ENCODE measurements at places on chromosomes 7 and 10. TPM values are rescaled to one million over a fixed set of nuclear protein-coding genes. Genes with fewer than 3 reads are reported as not detected.

DNA sequence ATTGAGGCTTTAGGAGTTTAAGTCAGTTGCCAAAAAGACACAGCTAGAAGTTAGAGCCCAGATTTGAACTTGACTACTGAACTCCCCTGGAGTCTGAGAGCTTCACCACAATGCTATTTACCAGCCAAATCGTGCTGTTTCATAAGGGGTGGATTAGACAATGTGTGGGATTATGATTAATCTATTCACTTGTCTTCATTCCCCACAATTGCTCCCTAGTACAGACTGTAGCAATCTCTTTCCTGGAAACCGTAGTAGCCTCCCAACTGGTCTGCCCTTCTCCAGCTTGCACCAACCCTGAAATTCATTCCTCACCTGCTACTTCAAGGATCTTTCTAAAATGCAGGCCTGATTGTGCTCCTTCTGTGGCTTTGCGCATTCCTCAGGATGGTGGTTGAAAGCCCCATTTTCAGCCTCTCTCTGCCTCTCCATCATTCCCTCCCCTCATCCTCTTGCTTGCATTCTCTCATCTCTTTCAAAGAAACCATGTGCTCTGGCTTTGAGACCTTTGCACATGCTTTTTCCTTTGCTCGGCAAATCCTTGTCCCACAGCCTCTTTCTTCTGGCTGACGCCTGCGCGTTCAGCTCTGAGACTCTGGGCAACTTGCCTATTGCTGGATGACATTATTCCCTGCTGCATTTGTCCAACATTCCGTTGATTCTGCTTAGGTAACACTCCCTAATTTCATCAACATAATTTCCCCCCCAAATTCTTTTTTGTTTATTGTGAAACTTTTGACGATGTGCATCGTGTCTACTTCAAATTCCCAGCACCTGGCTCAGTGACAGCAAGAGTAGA, 145.1 kb downstream of the ADRA2A start:
- no peak for DNase-seq

GRCh38 chr7:71871446-71871845, 540.7 kb downstream of the CALN1 start:
- no peak for DNase-seq

FAM24B gene
- 4.3 TPM for total RNA-seq

DNA sequence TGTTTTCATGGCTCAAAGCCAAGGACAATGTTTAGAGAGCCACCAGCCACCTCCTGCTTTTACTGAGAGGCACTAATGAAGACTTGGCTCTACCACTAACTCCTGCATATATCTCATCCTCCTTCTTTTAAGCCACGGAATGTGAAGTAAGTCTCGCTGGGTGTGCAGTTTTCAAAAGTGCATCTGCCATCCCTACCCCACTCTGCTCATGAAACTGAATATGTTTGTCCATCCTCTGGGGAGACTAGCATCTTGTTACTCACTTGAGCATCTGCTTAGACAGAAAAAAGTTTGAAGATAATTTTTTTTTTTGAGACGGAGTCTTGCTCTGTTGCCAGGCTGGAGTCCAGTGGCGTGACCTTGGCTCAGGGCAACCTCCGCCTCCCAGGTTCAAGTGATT, 40.8 kb downstream of the EPDR1 start:
- DNase-seq, result no peak

DNA sequence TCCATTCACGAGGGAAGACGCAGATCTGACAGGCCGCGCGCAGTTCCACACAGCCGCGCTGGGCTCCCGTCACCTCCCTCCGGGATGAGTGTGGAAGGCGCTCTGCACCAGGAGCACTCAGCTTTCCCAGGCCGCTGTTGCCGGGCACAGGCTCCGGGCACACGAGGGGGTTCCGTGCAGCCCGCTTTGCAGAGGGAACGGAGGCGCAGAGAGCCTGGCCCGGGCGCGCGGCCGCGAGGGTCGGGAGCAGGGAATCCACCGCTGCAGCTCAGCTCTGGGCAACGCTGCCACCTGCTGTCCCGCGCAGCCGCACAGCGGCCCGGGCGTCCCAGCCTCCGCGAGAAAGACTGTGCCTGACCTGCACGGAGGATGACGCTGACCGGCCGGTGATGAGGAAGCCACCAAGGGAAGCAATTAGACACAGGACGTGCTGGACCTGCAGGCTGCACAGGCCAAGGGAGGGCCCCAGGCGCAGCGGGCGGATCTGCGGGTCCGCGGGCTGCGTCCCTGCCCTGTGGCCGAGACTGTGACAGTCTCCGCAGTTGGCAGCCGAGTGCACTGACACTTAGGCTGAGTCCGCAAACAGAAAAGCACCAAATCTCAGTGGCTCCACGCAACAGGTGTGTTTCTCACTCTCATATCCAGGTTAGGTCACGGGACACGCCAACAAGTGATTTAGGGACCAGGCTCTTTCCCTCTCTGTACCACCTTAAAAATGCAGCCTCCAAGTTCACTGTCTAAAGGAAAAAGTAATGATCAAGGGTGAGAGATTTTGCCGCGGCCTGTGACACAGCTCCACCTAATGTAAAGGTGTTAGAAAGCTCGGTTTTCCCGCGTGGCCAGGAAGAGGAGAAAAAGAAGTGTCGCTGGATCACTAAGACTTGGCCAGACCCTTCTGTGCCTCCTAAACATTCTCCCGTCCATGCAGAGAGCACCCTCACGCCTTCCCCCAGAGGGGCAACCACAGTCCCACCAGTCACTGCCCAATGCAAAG, 94.5 kb downstream of the SEC61G start:
- peak; percentile 27 for DNase-seq

GRCh38 chr10:106636766-106637491, 527.6 kb downstream of the SORCS1 start:
- DNase-seq, result no peak

GRCh38 chr10:8402576-8402975, 348.1 kb downstream of the GATA3 start:
- peak; percentile 14 for DNase-seq

- DNase-seq, result no peak
Measured at GRCh38 chr7:95213809-95214492, 110.4 kb downstream of the PON1 start.

TMEM184A gene
- 0.27 TPM for total RNA-seq

DNA sequence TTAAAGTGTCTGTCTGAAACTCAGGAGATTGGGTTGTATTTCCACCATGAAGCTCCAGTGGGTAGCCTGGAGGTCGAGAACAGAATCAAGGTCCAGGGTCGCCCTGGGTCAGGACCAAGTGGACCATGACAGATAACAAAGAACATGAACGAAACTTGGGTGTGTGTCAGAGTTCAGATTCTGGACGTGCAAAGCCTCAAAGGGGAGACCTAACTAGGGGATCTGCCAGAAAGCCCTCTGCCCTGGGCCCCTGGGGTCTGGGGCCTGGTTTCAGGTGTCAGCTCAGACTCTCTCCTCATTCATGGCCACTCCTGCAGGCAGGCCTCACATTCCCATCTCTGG, 1.6 kb downstream of the RASSF4 start:
- no peak for DNase-seq

GRCh38 chr10:24448351-24448999, 239.5 kb downstream of the KIAA1217 start:
- no peak for DNase-seq

SMKR1 gene
- total RNA-seq, result 1.3 TPM

- DNase-seq, result no peak
Measured at GRCh38 chr10:49186613-49187012, 1.6 kb downstream of the TMEM273 start.

GRCh38 chr7:43195768-43196167, 83.3 kb downstream of the HECW1 start:
- no peak for DNase-seq

DNA sequence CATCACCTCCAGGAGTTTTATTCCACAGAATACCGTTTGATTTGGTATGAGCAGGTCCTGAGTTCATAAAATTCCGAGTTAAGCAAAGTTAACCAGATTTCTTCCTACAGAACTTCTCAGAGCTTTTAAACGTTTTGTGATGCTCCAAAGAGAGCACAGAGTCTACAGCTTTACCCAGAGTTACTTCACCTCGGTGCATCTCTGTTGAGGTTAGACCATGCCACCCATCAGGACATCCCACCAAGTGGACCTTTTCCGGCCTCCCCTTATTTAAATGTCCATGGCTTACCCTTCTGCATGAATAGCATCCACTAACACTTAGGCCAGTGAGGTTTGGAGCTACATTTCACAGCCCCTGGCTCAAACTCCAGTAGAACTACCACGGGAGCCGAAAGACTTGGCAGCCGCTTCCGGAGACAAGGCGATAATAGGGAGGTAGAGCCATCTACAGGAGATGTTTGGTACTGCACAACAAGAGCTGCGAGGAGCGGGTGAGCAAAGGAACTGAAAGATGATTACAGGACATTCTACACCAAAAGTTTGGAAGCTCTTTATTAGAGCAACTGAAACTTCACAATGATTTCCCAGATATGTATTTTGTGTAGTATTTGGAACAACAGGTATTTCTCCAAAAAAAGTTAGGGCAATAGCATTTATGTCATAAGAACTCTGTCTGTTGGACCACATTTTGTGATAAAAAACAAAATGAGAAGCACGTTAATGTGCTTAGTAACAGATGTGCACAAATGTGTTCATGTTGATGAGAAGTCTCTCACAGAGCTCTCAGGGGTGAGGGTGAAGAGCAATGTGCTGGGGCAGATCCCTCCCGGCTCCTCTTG, 174.7 kb downstream of the HERPUD2 start:
- DNase-seq, result peak; percentile 80

- DNase-seq, result no peak
Measured at GRCh38 chr7:82444220-82444909, 788 bp upstream of the CACNA2D1 start.

GRCh38 chr7:47552621-47553020, 29.3 kb downstream of the TNS3 start:
- no peak for DNase-seq

DNA sequence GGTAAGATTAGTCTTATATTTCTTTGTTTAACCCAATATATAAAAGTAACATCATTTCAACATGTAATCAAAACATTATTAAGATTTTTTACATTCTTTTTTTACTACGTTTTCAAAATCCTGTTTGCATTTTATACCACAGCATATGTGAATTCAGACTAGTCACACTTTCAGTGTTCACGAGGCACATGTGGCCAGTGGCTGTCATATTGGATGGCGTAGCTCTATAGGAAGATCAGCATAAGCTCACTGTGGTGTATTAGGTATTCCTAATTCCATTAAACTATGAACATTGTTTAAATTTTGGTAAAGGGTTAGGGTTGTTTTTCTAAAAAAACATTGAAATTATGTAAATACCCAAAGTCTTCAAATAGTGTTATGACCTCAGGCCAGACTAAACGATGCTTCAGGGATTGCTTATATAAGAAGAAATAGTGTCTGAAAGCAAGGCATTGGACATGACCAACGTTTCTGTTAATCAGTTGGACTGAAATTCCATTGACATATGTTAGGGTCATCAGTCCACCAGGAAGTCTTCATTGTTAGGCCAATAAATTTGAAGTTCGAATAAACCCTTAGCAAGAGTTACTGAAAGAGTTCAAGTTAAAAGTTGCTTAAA, 97.0 kb downstream of the BICC1 start:
- no peak for DNase-seq

- DNase-seq, result no peak
Measured at GRCh38 chr7:149823191-149823630, 15.0 kb upstream of the ZNF862 start.

DNA sequence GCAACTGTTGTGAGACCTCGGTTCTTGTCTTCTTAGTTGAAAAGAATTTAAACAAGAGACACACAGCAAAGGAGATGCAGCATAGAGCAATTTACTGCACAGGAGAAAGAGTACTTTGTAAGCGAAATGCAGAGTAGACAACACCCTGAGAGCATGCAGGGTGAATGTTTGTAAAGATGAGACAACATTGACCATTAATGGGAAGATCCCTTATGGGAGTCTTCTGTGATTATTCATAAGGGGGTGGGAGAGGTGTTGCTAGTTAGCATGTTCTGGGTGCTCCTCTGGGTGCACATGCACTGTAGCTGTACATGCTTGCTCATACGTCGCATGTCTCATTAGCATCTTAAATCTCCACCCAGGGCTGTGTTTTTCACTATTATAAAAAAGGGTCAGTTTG, 62.3 kb downstream of the CLRN3 start:
- no peak for DNase-seq

GRCh38 chr7:33432821-33433220, 303.5 kb downstream of the BBS9 start:
- no peak for DNase-seq

CALN1 gene
- 22.1 TPM for total RNA-seq

GRCh38 chr10:6347391-6347951, 144.7 kb downstream of the PFKFB3 start:
- DNase-seq, result peak; percentile 5

GRCh38 chr10:87864496-87865059, 1.2 kb downstream of the PTEN start:
- DNase-seq, result no peak

- no peak for DNase-seq
Measured at GRCh38 chr10:118542745-118543144, 52.7 kb downstream of the PRLHR start.

- peak; percentile 6 for DNase-seq
Measured at GRCh38 chr10:69757553-69758309, 44.0 kb upstream of the COL13A1 start.

DNA sequence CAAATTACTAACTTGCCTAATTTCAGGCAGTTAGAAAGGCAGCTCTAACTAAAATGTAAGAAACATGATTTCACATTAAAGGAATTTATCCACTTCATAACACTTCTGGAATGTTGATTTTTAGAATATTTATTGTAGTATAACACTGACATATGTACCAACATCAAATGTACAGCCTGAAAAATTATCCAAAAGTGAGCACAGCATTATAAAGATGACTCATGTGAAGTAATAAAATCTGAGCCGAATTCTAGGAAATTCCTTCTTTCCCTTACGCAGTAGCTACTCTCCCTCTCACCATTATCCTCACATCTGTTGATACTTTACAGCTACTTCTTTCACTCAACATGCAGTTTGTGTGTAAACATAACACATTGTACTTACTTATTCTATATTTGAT, 610.6 kb downstream of the ZWINT start:
- no peak for DNase-seq

DNA sequence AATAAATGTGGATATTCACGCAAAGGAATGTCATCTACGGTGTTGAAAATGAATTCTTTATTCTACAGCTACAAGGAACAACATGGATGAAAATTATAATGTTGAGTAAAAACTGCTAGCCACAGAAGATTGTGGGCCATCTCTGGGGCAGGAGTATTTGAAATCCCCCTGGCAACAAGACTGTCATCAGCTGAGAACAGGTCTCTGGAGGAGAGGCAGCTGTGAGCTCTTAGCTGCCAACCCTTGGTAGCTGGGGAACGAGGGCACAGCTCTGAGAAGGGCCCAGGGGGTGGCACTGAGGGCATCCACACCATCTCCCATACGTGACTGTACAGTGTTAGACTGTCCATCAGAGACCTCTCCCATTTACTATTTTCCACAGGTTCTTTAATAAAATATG, 340.1 kb upstream of the MGMT start:
- no peak for DNase-seq
